ENCODE measurements at places on chromosomes 11 and 22. TPM values are rescaled to one million over a fixed set of nuclear protein-coding genes. Genes with fewer than 3 reads are reported as not detected.

The OR5P2 gene
- total RNA-seq, result 0.20 TPM

The HMOX1 gene
- total RNA-seq, result 34.8 TPM

The ZNRF3 gene
- total RNA-seq, result 8.9 TPM

The HORMAD2 gene
- total RNA-seq, result not detected

The SLC6A5 gene
- total RNA-seq, result not detected

The MS4A3 gene
- not detected for total RNA-seq

The PDE2A gene
- total RNA-seq, result 2.2 TPM

The EFEMP2 gene
- total RNA-seq, result 69.7 TPM

The BACE1-AS gene
- 3.9 TPM for total RNA-seq

The MOV10L1 gene
- 0.92 TPM for total RNA-seq

The NRIP3 gene
- 3.2 TPM for total RNA-seq

The ADAMTS8 gene
- total RNA-seq, result 1.9 TPM

The GGA1 gene
- 30.2 TPM for total RNA-seq

The POGLUT3 gene
- 26.8 TPM for total RNA-seq

The TYR gene
- not detected for total RNA-seq

The TRIM51 gene
- total RNA-seq, result not detected

The TREH gene
- 10.2 TPM for total RNA-seq

The USP2 gene
- 7.3 TPM for total RNA-seq

The PATE2 gene
- total RNA-seq, result not detected

The HTR3A gene
- not detected for total RNA-seq

The CST6 gene
- 3.0 TPM for total RNA-seq

The MS4A1 gene
- not detected for total RNA-seq

The HTR3B gene
- 0.77 TPM for total RNA-seq

The CCDC117 gene
- total RNA-seq, result 41.7 TPM

The OR51G2 gene
- not detected for total RNA-seq

The POTEH gene
- total RNA-seq, result not detected

The MRPL17 gene
- total RNA-seq, result 71.9 TPM

The MRGPRE gene
- not detected for total RNA-seq

The OR4D5 gene
- total RNA-seq, result 0.77 TPM

The ACR gene
- not detected for total RNA-seq

The MCAT gene
- total RNA-seq, result 16.9 TPM

The PTGDR2 gene
- 1.2 TPM for total RNA-seq

The MMP1 gene
- 24.6 TPM for total RNA-seq

The NELL1 gene
- 17.7 TPM for total RNA-seq

The MUC2 gene
- total RNA-seq, result 18.2 TPM

The APOBEC3H gene
- not detected for total RNA-seq

The TOP3B gene
- 23.5 TPM for total RNA-seq

The EHBP1L1 gene
- total RNA-seq, result 8.4 TPM

Data from hepatocyte (in vitro differentiated cells).